NCI-H1930 (cell line): ENCODE measurements at places on chromosomes 13 and 19.

DNA sequence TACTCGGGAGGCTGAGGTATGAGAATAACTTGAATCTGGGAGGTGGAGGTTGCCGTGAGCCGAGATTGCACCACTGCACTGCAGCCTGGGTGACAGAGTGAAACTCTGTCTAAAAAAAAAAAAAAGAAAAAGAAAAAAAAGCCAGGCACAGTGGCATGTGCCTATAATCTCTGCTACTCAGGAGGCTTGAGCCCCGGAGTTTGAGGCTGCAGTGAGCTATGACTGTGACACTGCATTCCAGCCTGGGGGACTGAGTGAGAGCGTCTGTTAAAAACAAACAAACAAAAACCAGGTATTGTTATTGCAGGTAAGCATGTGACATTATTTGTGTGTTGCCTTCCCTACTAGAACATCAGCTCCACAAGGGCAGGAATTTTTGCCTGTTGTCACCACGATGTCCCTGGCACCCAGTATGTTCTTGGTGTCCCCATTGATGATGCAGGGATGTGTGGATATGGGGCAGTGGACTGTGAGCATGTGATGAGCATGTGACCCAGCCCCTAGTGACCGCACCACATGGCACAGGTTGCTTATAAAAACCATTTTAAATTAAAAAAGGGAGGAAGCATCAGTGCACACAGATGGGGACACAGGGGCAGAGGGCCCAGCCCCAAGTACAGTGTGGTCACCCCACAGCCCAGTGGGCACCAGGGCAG, 1.6 kb upstream of the KANK2 start:
- no peak for DNase-seq

GRCh38 chr13:57675526-57675925, 44.0 kb downstream of the PCDH17 start:
- DNase-seq: no peak

- no peak for DNase-seq
These were observed 87.4 kb upstream of the TEX29 start for GRCh38 chr13:111233080-111233479.

GRCh38 chr19:49512970-49513745, 697 bp downstream of the FCGRT start:
- no peak for DNase-seq
